NCI-H526 treated with DMSO at 0.1 percent for 48 hours (cell line): ENCODE measurements at places on chromosomes 1 and 21.

GRCh38 chr1:224245188-224245587 lies 62.1 kb downstream of the DEGS1 start:
- DNase-seq = no peak

DNA sequence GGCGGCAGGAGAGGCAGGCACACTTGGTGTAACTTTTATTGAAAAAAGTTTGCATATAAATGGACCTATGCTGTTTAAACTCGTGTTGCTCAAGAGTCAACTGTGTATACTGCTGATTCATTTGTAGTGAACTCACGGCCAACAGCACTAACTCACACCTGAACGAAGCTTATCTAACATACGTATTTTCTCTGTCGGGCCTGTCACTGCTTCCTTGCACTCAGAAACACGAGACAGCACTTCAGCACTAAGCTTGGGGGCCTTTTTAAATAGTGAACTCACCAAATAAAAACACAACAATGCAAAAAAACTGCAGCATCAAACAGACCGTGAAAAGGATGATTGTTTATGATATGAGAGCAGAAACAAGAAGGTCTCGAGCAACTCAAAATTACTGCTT lies 58.9 kb upstream of the NEK2 start:
- DNase-seq = no peak

GRCh38 chr1:99891997-99892396 lies 41.8 kb downstream of the AGL start:
- no peak for DNase-seq

DNA sequence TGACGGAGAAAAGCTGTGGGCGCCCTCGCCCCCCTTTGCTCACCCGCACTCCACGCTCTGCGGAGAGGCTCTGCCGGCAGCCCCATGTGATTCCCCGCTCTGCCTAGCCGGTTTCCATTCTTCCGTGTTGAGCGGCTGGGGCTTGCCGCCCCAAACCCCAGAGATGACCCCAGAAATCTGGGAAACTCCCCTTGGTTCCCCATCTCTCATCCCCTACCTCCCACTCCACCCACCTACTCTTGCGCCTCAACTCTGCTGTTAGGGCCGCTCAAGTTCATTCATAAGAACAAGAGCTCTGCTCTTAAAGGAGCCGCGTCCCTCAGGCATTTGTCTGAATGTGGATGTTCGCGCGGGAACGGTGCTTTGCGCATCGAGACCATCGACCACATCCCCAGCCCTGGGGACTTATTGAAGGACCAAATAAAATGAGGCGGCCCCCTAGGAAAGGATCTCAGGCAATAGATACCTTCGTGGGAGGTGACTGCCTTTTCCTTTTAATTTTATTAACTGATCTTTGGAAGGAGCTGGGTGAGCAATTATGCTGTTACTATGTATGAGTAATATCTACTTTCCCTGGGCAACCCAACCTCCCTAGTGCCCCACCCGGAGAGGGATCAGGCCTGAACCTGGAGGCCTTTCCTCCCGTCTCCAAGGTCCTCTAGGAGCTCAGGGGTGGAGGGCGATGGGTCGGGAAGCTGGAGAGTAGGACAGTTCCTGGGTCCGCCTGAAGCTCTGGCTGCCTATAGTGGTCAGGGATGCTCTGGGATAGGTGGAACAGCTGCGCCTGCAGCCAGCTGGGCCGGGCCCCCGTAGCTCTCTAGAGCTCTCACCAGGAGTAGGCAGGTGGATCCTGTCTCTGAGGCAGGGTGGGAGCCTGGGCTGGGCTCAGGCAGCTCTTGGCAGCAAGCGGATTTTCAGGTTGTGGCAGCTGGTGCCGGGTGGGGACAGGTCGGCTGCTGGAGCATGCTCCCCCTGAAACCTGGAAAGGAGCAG lies 898 bp downstream of the MFSD2A start:
- DNase-seq = peak; percentile 78

GRCh38 chr1:39907528-39908453 lies 6.1 kb upstream of the MYCL start:
- no peak for DNase-seq

DNA sequence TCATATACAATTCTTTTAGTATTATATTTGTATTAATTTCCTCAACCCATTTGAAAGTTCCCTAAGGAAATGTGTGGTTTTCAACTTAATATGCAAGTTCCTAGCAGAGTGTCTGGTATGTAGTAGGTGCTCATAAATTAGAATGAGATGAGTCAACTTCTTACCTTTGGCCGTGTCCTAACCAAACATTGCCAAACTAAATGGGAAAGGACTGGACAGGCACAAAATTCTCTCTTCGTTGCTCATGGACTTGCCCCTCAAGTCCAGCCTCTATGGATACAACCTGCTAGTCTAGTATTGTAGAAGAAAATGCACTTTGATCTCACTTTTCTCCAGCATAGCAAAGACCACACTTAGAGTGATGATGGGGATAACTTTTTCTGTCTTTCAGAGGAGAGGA lies 11.6 kb upstream of the MRPS14 start:
- no peak for DNase-seq

- DNase-seq = no peak
These were observed 19.6 kb upstream of the C2CD2 start for GRCh38 chr21:41973427-41973831.

GRCh38 chr1:205267306-205267902 lies 39.7 kb downstream of the TMCC2 start:
- DNase-seq = no peak

DNA sequence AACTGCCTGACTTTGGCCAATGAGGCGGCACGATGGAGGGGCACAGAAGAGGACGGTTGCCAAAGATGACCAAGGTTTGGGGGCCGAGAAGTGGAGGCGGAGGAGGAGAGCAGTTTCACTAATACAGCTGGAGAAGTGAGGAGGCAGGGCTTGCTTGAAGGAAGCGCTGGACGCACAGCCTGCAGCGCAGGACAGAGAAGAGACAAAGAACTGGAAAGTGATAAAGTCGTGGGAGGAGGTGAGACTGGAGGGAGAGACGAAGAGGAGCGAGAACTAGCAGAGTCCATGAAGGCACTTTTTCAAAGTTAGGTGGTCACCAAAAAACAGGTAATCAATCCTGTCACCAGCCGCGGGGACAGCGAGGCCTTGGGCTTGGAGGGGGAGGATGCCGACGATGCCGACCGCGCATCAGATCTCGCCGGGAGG lies 771 bp downstream of the PACC1 start:
- no peak for DNase-seq

DNA sequence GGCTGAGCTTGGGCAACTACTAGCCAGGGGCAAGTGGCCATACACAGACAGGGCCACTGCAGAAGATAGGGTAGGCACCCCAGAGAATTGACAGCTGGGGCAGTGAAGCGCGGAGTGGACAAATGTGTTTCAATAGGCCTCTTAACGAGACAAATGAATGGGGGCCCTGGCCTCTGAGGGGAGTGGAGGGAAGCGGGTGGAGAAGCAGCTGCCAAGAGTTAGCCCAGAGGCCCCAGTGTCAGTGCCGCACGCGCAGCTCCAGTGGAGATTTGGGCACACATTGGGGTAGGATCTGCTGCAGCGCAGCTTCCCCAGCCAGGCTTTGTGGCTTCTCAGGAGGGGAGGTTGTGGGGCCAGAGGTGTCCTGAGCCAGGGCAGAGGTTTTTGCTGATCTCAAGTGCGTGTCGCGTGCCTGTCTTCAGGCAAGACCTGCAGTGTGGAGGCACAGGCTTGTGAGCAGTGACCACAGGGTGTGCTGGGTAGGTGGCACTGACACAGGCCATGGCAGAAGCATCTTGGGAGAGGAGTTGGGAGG lies 16.9 kb downstream of the PTPRF start:
- no peak for DNase-seq

- DNase-seq = no peak
These were observed 660.6 kb downstream of the LRRIQ3 start for GRCh38 chr1:73537400-73537799.

DNA sequence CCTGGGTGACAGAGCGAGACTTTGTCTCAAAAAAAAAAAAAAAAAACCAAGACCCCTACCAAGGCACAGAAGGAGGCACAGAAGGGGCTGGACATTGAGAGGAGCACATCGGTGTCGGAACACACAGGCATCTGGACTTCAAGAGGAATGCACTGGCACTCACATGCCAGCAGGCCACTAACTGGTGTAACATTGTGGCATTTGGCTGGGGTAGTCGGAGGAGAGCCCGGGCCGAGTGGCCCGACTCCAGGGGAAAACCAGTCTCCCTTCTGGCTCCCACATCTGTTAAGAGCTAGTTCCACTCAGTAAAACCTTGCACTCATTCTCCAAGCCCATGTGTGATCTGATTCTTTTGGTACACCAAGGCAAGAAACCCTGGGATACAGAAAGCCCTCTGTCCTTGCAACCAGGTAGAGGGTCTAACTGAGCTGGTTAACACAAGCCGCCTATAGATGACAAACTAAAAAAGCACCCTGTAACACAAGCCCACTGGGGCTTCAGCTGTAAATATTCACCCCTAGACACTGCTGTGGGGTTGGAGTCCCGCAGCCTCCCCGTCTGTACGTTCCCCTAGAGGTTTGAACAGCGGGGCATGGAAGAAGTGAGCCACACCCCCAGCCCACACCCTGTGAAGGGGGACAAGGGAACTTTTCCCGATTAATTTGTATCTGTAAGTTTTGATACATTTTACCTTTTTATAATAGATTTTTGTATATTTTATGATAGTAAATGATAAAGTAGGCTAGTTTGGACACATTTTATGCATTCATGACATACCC lies 17.2 kb upstream of the AKIRIN1 start:
- no peak for DNase-seq

- no peak for DNase-seq
These were observed 25.0 kb upstream of the TTC39A start for GRCh38 chr1:51355382-51355781.

DNA sequence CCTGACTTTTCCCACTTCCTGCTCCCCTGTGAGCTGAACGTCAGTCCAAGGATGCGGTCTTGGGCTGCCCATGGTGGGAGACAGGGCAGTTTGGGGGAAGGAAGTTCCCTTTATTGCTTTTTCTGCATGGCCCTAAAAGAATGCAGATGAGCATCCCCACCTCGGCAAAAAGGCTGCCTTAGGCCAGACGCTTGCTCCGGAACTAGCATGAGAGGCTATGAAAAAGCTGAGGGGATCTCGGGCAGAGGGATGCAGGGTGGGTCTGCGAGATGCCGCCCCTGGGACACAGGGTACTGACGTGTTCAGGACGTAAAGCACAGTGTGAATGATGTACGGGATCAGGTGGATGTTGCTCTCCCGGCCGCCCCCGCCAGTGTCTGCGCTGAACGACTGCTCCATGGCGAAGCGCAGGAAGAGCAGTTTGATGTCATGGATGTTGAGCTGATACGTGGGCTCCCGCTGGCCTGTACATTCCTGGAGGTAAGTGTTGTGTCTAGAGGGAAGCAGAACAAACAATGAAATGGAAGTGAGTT lies 125.8 kb downstream of the UBR4 start:
- no peak for DNase-seq

GRCh38 chr1:36665478-36666080 lies 182.9 kb upstream of the CSF3R start:
- DNase-seq = no peak

- DNase-seq = no peak
These were observed 22.3 kb upstream of the ABCA4 start for GRCh38 chr1:94143173-94143808.

- DNase-seq = no peak
These were observed 21.7 kb downstream of the XCL1 start for GRCh38 chr1:168598125-168598524.

GRCh38 chr1:232508130-232508701 lies 121.7 kb downstream of the SIPA1L2 start:
- no peak for DNase-seq

GRCh38 chr1:174975764-174976163 lies 24.0 kb upstream of the CACYBP start:
- DNase-seq = no peak

DNA sequence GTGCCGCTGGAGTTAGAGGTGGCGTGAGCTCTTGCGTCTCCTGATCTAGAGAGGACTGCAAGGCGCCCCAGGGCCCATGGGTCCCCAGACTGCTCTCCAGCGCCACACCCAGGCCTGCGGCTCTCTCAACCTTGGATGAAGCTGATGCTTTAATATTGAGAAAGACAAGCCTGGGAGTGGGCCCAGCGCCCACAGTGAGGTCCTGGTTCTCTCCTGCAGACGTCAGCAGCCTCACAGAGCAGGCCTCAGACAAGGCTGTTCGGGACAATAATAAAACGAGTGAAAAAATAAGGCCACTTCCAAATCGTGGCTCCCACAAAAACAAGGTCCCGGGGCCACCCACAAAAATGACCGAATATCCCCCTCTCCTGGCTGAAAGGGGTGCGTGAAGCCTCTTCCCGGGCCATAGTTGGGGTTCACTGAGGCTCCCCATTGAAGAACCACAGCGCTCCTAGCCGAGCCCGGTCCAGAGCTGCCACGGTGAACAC lies 6.0 kb upstream of the DNMT3L start:
- no peak for DNase-seq
